ENCODE measurements at places on chromosomes 6 and 20.

- DNase-seq: no peak
These were observed 2.2 kb downstream of the RXRB start for GRCh38 chr6:33198159-33198852.

- no peak for DNase-seq
These were observed 85.0 kb upstream of the KCNK16 start for GRCh38 chr6:39407446-39407993.

- DNase-seq: no peak
These were observed 37.2 kb upstream of the MYLK2 start for GRCh38 chr20:31781945-31782344.

GRCh38 chr20:45345104-45345936, 2.9 kb downstream of the SDC4 start:
- no peak for DNase-seq

DNA sequence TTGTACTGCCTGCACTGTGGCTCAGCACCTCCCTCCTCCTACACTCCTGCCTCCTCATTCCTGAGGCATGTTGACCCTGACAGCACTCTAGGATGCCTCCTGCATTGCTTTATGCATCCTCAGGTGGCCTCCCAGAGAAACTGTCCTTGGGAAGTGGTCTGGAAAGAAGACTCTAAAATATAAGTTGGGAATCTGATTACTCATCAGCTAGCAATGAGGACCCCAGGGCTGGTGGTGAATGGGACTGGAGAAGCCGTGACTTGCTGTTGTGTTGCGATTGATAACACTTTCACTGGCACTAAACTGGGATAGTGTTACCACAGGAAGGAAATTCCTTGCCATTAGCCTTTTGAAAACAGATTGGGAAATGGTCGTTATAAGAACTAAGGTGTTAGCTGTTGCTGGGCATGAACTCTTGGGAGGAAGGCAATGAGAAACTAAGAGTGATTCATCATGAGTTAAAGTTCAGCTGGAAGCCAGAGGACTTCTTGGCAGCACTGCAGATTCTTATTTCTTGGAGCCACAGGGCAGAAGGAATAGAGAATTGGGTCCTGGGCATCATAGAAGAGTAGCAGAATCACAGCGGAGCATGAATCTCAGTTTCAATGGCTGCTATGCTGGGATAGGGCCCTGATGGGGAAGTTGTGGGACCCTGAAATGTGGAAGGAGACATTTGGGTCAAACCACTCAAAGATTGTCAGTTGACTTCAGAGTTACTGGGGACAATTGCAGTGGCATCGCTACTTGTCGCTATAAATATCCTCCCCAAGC, 10.1 kb upstream of the SIRPD start:
- no peak for DNase-seq

GRCh38 chr20:19756761-19757486, 1.1 kb upstream of the RIN2 start:
- DNase-seq: no peak

DNA sequence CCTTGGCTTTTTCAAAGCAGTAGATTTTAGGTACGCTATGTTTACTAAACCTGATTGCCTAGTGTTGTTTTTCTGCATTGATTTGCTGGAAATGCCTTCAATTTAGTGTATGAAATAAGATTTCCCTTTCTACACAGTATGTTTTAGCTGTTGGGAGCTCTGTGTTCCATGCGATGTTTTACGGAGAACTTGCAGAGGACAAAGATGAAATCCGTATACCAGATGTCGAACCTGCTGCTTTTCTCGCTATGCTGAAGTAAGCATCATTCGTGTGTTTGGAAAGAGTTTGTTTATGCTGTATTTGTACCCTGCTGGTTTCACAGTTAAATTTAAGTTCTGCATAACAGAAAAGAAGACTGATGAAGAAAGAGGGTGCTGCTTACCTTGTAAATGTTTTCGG, 1.9 kb downstream of the BTBD3 start:
- no peak for DNase-seq

DNA sequence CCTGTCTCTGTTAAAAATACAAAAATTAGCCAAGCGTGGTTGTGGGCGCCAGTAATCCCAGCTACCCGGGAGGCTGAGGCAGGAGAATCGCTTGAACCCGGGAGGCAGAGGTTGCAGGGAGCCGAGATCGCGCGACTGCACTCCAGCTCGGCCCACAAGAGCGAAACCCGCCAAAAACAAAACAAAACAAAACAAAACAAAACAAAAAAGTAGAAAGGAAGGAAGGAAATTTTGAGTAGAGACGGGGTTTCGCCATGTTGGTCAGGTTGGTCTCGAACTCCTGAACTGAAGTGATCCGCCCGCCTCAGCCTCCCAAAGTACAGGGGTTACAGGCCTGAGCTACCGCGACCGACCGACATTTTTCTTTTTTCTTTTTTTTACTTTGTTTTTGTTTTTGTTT, 30.6 kb upstream of the PRSS16 start:
- DNase-seq: no peak

DNA sequence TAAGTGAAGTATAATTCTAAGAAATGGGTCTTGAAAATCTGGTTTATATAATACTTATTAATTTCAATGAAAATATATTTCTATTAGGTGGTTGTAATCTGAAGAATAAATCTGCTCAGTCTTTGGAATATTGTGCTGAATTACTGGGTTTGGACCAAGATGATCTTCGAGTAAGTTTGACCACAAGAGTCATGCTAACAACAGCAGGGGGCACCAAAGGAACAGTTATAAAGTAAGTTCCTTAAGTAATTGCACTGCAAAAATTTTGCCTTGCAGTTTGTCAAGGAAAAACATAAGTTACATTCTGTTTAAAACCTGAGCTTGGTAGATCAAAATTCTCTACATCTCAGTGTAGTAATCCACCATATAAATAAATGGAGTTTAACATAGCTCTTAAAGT, 106.0 kb downstream of the MYO6 start:
- peak; percentile 45 for DNase-seq

Measured in KG1 (cell line).